SW 1271 (cell line): ENCODE measurements at places on chromosomes 6 and 20.

DNA sequence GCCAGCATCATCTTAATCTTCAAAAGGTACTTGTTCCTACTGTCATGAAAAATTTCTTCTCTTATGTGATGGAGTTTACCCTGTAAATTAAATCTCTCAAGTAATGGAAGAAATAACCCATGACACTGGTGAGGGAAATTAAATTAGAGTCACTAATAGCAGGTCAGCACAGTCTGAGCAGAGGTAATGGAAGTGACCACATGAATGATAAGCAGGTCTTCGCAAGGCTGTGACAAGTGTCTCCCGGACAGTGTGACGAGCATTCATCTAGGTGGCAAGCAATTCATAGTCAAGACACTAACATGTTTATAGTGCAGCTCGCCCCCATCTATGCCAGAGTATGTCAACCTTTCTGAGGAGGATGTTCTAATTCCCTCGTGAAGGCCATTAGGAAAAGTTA, 249.2 kb downstream of the FRK start:
- DNase-seq = no peak

GRCh38 chr6:52454556-52454955, 34.4 kb downstream of the EFHC1 start:
- DNase-seq = no peak

GRCh38 chr6:129344379-129344778, 365.6 kb downstream of the ARHGAP18 start:
- no peak for DNase-seq

- no peak for DNase-seq
Observed at GRCh38 chr6:32355018-32355417, 16.7 kb downstream of the TSBP1 start.

DNA sequence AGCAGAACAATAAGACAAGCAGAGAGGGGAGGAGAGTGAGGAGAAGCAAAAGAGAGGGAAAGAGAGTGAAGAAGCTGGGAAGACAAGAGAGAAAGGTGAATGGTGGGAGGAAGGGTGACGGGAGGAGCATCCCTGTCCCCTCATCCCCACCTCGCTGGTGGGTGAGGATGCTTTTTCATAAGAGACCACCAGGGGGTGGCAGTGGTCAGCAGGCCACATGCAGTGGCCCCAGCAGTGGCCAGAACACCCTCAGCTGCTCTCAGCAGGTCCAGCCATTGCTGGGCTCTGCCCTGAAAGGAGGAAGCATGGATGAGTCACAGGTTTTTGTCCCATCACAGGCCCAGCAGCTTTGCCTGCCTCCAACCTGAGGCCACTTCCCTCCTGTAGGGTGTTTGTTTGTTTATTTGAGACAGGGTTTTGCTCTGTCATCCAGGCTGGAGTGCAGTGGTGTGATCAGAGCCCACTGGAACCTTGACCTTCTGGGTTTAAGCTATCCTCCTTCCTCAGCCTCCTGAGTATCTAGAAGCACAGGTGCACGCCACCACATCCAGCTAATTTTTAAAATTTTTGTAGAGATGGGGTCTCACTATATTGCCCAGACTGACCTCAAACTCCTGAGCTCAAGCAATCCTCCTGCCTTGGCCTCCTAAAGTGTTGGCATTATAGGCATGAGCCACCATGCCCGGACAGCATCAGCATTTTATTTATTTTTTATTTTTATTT, 24.0 kb downstream of the FGD2 start:
- peak; percentile 86 for DNase-seq

- peak; percentile 97 for DNase-seq
Observed at GRCh38 chr6:158040051-158040803, 58.6 kb downstream of the SYNJ2 start.

DNA sequence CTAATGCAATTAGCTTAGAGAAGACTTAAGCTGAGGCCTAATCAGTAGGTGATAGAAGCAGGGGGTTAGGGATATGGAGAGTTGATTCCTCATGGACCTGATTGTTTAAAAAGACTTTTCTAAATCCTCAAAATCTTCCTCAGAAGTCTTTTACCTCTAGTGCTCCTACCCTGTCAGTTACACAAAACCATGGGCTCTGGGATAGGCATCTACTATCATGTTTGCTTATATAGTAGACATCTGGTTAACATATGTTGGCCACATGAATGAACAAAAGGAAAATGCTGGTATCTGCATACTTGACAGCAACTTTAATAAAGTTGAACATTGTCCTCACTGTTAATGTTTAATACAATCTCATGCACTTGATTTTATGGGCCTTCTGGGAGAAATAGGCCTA, 61.5 kb upstream of the FKBP1C start:
- DNase-seq = no peak

- DNase-seq = no peak
Observed at GRCh38 chr6:142784344-142784743, 160.6 kb downstream of the HIVEP2 start.
